ENCODE measurements at places on chromosomes 5 and 9.
A peak's percentile ranks its signal among the peaks of the same experiment; 100 is the strongest.

DNA sequence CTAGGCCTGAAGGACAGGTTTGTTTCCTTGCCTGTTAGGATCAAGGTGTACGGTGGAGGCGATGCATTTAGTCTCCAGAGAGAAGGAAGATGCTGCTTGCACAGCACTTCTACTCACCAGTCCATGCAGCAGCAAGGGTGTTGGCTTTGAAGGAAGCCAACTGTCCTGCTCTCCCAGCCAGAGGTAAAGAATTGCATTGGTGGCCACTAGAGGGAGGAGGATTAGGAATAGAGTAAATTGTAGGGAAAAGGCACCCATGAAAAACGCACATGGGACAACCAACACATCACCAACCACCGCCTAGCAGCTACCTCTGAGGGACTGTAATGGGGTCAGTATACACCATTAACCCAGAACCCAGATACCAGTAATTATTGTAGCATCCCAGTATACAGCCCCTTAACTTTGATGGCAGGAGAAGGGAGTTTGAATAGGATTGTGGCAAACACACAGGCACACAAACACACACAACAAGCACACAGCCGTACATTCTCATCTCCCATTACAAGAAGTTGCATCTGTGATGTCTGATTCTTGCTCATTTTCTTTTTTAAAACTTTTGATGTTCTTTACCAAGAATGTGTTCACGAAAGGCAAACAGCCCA, 267.7 kb downstream of the ADAMTS6 start:
- no peak for DNase-seq

DNA sequence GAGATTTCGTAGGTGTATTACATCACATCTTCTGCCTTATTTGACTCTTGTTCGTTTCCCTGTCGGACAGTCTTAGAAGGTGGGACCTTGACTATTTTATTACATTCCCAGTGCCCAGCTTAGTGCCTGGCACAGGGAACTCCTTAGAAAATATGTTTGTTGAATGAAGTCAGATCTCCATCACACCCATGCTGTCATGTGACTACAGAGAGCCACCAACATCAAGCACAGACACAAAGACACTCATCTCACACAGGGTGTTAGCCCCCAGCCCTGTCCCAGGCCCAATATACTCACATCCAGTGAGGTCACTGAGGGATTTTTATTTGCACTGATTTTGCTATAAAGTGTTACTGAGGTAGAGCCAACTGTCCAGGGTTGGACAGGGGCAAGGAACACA, 692 bp upstream of the SRA1 start:
- DNase-seq, result no peak

DNA sequence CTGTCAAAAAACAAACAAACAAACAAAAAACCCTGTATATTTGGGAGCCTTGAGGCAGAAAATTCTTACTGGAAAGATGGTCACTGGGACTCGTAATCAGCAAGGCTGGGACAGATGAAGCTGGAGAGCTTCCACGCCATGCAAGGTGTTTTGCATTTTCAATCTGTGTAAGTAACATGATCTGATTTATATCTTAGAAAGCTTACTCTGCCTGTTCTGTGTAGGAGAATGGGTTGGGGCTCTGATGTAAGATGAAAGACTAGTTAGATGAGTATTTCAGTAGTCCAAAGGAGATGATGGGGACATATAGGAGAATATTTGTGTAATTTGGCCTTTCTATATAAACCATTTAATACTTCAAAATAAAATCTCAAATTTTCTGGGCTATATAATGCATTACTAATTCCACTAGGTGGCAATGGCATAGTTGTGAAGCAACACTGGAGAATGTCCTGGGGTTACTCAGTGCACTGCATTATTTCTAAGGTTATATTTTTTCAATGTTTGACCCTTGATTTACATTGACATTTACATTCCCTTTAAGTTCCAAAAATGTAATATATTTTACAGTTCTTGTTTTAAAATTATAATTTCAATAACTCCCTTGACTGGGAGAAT, 21.9 kb upstream of the FSD1L start:
- DNase-seq, result no peak

DNA sequence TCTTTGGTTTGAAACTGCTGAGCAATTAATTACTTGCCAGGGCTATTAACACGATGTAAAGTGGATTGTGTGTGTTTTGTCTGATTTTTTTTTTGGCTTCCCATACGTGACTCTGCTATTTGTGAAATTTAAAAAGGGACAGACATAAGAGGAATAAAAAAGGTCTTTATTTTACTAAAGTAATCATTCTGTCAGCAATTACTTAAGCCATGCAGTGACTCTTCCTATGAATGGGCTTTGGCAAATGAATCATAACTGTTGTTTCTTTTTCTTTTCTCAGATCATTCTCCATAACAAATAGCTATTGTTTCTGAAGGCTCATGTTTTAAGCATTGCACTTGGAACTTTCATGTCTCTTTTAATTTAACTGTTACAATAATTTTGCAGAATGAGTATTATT, 461.3 kb upstream of the RORB start:
- no peak for DNase-seq

- DNase-seq, result no peak
Observed at GRCh38 chr9:33517373-33517772, 6.7 kb upstream of the ANKRD18B start.

DNA sequence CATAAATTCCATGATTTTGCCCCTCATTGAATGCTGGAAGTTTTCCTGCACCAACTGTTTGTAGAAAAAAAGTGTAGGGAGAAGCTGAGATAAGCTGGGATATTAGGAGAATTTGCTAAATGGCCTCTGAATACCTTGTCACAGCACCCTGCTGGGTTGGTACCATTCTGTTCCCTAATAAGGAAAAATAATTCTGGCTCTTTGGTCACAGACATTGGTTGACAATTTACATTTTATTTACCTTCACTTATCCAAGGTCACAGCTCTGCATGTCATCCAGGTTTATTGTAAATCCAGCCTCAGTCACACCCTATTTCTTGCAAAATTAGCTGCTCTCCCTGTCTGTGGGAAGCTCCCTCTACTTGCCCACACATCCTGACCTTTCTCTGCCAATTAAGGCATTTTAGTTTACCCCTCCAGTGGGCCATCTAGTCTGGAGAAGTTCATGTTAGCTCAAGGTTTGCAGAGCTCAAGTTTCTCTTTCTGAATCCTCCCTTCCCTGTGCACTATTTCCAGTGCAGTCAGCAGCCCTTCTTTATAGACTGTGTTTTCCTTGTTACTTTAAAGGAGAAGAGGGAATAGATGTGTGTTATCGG, 115.4 kb upstream of the NTRK2 start:
- DNase-seq, result no peak

DNA sequence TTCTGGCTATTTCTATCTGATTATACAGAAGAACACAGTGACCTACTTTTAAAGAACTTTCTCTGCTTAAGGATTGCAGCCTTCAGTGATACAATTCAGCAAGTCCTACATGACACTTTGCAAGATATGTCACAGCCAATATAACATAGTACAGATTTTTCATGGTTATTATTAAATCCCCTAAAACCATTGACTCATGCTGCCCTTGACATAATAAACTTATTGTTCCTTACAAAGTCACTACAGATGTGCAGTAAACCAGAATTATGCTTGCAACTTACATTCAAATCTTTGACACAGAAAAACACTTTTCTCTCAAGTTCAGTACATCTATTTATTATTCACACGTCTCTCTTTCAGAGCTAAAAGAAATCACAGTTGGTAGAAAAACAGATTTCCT, 1136.3 kb upstream of the ACO1 start:
- DNase-seq, result no peak

- no peak for DNase-seq
Observed at GRCh38 chr9:77028478-77028877, 9.0 kb downstream of the FOXB2 start.

GRCh38 chr9:87505869-87506678, 8.4 kb downstream of the DAPK1 start:
- DNase-seq, result no peak

DNA sequence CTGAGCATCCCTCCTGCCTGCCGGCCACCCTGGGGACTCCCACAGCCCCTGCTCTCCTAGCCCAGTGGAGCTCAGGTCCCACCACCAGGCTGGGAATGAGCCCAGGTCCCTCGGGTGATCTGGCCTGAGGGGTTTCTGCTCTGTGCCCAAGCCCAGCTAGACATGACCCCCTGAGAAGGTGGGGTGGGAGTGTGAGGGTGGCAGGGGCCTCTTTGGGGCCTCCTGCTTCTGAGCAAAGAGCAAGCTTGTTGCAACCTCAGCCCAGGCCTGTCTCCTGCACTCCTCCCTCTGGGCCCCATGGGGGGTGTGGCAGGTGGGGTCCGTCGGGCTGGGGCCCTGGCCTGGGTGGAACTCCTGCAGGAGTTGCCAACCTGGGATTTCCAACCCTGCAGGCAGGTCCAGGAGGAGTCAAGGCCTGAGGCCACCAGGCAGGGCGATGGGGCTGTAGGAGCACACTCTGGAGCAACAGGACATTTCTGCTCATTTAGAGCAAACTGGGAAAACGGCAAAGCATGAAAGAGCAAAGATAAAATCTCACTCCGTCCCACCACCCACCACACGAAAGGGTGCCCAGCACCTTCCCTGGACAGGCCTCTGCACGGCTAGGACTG, 11.4 kb upstream of the NRARP start:
- DNase-seq, result no peak

DNA sequence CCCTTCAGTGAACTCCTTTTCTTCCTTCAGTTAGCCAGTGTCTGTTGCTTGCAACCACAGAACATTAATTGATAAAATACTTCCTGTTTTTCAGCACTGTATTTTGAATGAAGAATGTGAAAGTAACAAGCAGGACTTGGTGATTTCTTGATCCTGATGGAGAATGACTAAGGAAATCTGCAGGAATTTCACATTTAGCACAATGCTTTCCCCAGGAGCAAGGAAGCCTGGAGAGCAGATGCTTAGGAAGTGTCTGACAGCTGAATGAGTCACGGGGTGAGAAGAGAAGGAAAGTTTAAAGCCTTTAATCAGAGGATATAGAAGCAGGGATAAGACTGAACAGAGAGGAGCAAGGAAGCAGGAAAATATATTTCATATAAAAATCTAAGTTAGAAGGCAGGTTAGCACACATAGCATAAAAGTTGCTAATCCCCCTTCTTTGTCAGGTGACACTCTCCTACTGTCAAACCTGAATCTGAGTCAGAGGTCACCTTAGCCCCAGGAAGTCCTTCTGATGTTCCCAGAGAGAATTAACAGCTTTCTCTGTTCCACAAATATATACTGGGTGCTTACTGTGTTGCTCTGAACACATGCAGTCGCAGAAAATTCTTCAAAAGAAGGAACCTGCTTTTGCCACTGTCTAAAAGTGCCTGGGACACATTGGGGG, 59.7 kb downstream of the GNA14 start:
- DNase-seq, result peak; percentile 85

DNA sequence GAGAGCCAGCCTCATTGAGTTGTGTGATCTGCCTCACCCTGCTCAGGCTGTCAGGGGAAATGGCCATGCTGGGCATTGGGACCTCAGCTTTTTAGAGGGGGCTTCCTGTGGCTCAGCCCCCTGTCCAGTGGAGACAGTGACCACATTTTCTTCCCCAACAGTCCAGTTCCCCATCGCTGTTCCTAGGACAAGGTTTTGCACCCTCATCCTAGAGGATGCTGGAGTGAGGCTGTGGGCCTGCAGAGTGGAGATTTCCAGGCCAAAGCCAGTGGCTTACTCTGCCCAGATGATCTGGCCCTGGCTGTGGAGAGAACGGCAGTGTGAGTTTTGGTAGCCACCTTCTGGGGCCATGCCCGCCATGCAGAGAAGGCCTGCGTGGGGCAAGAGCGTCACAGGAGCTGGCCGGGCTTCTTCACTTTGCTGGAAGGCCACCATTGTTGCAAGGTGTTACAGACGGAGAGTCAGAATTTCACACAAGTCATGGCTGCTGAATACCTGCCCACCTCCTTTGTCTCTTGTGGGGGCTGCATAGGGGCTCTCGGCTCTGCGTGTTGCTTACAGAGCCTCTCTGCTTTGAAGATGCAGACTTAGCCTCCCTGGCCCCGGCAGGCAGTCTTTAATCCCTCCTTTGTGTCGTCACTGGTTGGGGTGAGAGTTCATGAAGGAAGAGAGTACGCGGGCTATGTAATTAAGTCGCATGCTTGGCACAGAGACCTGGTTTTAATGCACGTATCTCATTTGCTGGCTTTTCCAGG, 35.2 kb upstream of the PITX1 start:
- DNase-seq, result no peak

Data from fibroblast of skin of left biceps (primary cell).